ENCODE measurements at places on chromosomes 1 and 21.

- no peak for DNase-seq
Measured at GRCh38 chr1:53316424-53316765, 11.5 kb downstream of the LRP8 start.

DNA sequence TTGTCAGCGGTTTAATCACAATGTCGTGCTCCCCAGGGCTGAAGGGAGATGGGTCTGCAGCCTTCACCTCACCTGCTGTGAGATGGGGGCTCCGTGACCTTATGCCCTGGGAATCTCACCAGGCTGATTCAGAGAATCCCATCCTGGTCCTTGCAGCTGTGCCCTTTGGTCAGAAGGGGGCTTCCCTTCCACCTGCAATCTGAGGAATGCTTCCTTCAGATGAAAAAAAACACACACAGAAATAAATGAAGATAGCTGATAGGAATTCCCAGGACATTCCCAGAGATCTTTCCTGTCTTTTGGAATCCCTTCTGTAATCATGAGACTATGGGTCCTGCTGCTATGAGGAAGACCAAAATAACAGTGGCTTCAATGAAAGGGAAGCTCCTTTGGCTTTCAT, 127.0 kb upstream of the VAMP3 start:
- DNase-seq = no peak

GRCh38 chr1:190494451-190494850, 16.8 kb upstream of the BRINP3 start:
- no peak for DNase-seq

DNA sequence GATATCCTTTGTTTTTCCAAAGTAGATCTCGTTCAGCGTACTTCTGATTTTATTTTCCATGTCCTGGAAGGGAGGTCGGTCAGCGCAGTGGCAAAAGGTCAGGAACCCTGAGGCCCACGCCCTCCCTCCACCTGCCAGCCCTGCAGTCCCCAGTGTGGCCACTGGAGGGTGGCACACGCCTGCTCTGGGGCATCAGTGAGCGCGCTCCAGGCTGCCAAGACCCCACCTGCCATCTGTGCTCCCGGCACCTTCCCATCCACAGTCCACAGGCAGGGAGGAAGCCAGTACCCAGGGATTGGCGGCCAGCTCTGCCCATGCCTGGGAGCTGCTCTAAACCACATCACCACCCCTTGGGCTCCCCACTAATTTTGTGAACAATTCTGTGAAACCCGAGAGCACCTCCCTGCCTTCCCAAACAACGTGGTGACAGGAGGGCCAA, 32.3 kb downstream of the SLC66A1 start:
- no peak for DNase-seq

GRCh38 chr21:29434081-29434480, 135.4 kb downstream of the BACH1 start:
- no peak for DNase-seq

GRCh38 chr1:234710381-234710780, 100.4 kb upstream of the IRF2BP2 start:
- DNase-seq = no peak

GRCh38 chr1:48470950-48471690, 884 bp downstream of the SPATA6 start:
- DNase-seq = no peak

DNA sequence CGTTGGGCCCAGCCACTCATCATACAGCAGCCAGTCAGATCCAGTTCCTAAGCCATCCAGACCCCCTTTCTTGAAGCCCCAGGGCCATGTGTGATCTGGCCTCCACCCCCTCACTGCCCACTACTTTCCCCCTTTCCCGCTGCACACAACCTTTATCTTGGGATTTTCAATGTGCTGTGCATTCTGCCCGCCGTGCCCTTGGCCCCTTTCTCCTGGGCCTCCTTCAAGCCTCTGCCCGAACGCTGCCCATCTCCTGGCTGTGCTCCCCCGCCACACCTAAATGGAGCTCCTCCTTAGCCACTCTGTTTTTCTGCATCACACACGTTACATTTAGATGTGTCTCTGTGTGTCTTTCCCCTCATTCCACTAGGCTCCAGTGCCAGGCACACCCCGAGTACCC, 66.7 kb upstream of the SELENON start:
- no peak for DNase-seq

- DNase-seq = no peak
Measured at GRCh38 chr1:25657121-25657882, 40.7 kb downstream of the MAN1C1 start.

GRCh38 chr1:151286619-151287340, 4.7 kb downstream of the ZNF687 start:
- no peak for DNase-seq

Measured in stimulated activated CD8-positive, alpha-beta memory T cell treated with anti-CD3 and anti-CD28 coated beads, Interleukin-15, amount 100 ng/mL, for 24 hours (primary cell).